Epithelial cell of esophagus (primary cell): ENCODE measurements at places on chromosomes 13 and 19.

- no peak for DNase-seq
Measured at GRCh38 chr13:98407575-98407974, 169.3 kb downstream of the STK24 start.

GRCh38 chr19:38953677-38954076, 21.9 kb downstream of the FBXO17 start:
- no peak for DNase-seq

DNA sequence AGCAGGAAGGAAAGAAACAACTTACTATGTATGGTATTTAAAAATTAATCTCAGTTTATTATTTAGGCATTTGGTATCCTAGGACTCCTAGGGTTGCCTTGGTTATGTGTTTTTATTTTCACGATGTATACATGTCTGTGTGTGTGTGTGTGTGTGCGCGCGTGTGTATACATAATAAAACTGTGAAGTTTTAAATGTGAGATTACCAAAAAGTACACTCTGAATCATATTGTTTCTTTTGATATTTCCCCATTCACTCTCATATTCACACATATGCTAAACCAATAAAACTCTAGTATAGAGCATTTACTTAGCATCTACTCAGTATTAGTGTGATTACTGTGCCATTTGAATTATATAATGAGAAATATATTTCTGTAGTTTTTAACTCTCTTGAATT, 30.8 kb upstream of the NDFIP2 start:
- DNase-seq: no peak

GRCh38 chr13:96417939-96418685, 328.2 kb downstream of the HS6ST3 start:
- DNase-seq: no peak

GRCh38 chr19:40565910-40566495, 10.7 kb upstream of the SHKBP1 start:
- DNase-seq: no peak
